RWPE2 (cell line): ENCODE measurements at places on chromosomes 2 and 18.

DNA sequence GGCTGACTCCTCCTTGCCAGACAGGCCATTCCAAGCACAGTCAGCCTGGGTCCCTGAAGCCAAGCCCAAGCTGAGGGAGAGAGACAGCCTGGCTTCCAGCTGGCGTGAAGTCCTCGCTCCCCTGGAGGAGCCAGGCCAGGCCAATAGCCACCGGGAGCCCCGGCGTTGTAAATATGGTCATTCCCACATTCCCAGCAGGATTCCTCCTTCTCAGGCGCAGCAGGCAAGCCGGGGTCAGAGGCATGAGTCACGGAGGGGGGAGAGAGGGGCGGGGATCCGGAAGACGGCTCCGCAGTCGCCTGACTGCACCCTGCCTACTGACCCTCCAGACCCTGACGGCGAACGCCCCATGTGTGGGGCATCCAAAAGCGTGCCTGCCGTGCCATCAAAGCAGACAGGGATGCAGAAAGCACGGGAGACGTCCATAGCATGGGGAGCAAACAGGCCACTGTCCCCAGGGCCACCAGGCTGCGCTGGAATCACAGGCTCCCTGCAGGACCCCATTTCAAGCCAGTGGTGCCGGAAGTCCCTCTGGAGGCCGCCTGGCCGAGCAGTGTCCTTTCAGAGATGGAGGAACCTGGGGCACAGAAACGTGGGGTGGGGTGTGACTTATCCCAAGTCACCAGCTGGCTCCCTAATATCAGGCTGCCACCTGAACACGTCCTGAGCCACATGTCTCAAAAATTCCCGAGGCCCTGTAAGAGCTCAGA is 48.2 kb downstream of the TWIST2 start:
- no peak for DNase-seq

- no peak for DNase-seq
These were observed 118.5 kb upstream of the UNC80 start for GRCh38 chr2:209653134-209653533.

DNA sequence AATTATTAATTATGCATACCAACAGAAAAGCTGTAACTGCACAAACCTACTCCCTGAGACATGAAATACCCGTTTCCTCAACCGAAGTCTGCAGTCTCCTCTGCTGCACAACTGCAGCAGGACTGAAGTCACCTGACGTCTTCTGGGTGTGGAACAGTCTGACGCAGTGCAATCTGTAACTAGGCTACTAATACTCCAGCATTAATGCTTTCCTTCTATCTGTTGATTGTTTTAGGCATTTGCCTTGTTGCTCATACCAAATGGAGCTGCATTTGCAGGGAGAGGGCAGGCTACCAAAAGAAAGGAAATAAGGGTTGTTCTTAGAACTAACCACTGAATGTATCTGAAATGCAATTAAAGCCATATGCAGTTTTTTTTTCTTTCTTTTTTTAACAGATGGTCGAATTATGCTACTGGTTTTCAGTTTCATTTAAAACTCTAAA is 40.1 kb downstream of the RTN4 start:
- DNase-seq = no peak

GRCh38 chr2:197998702-197999101 is 194.3 kb downstream of the PLCL1 start:
- no peak for DNase-seq

GRCh38 chr18:31740180-31740579 is 20.5 kb downstream of the SLC25A52 start:
- no peak for DNase-seq

GRCh38 chr2:224442071-224442967 is 40.4 kb upstream of the FAM124B start:
- DNase-seq = no peak

GRCh38 chr2:240579771-240580614 is 6.5 kb upstream of the CAPN10 start:
- DNase-seq = no peak
